ENCODE measurements at places on chromosomes 5 and 9. TPM values are rescaled to one million over a fixed set of nuclear protein-coding genes. Genes with fewer than 3 reads are reported as not detected.

DNA sequence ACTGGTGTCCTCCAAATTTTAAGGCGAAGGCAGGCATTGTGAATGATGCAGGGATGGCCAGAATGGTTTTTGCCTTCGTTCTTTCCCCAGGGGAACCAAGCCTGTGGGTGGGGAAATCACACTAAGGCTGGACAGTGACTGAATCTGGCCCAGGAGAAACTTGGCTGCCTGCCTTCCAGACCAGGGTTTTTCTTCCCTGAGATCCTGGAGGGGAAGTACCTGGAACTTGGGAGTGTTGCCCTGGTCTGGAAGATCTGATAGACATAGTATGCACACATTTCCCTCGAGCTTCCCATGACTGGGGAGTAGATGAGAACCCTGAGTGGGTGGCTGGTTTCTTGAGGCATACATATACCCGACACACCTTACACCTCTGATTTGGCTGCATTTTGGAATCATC is 664 bp upstream of the IL11RA start:
- H3K4me3 ChIP-seq = peak overlapping the region; percentile 31
- H3K27ac ChIP-seq = peak overlapping the region; percentile 62
- no peaks in the 10 kb centered on the region for H3K36me3 ChIP-seq

- no peak overlapping the region for H3K4me3 ChIP-seq
- H3K27ac ChIP-seq = no peak overlapping the region
- DNase-seq = no peak
These were observed 2.7 kb downstream of the PTGER4 start for GRCh38 chr5:40682154-40683017.

GRCh38 chr9:20315677-20316076 is 306.6 kb downstream of the MLLT3 start:
- no peaks in the 10 kb centered on the region for H3K36me3 ChIP-seq
- DNase-seq = no peak
- H3K4me3 ChIP-seq = no peak overlapping the region
- no peaks in the 10 kb centered on the region for H3K27me3 ChIP-seq
- H3K4me1 ChIP-seq = no peaks in the 10 kb centered on the region

Gene CMYA5
- 0.39 TPM for total RNA-seq

Gene LCP2
- total RNA-seq = not detected

- H3K4me3 ChIP-seq = no peak overlapping the region
- H3K27me3 ChIP-seq = no peaks in the 10 kb centered on the region
- DNase-seq = no peak
- no peaks in the 10 kb centered on the region for H3K4me1 ChIP-seq
- no peak overlapping the region for H3K27ac ChIP-seq
- H3K36me3 ChIP-seq = no peaks in the 10 kb centered on the region
These were observed 181.9 kb upstream of the TRPM3 start for GRCh38 chr9:71303351-71303750.

GRCh38 chr9:99138424-99139284 is 33.7 kb downstream of the TGFBR1 start:
- no peak overlapping the region for H3K27ac ChIP-seq
- DNase-seq = no peak
- no peaks in the 10 kb centered on the region for H3K4me1 ChIP-seq
- H3K4me3 ChIP-seq = no peak overlapping the region
- no peaks in the 10 kb centered on the region for H3K36me3 ChIP-seq

Gene CORO2A
- 18.9 TPM for total RNA-seq

DNA sequence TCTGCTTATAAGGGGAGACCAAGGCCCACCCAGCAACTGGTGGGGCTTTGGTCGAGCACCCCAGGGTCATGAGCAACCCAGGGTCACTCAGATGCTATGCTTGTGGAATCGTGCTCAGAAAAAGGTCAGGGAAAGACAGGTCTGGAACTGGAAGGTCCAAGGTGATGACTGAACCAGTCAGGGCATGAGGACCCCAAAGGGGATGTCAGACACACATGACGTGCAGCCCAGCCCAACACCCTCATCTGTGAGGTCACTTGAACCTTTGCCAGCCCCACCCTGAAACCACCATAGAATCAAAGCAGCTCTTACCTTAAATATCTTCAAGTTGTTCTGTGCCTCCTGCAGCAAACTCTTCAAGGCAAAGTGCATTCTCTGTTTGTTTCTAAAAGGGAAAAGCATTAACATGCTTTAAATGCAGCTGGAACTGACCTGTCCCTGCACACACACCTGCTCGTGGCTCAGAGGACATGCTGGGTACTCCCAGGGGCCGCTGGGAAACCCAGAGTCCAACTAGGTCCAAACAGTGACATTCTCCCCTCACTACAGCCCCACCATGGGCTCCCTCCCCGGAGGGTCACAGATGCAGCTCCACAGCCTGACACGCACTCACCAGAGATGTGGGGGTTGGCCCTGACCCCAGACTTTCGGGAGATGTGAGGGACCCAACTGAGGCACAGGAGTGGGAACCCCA is 29.4 kb downstream of the IPPK start:
- no peaks in the 10 kb centered on the region for H3K27me3 ChIP-seq
- H3K4me3 ChIP-seq = no peak overlapping the region
- H3K36me3 ChIP-seq = no peaks in the 10 kb centered on the region
- H3K4me1 ChIP-seq = no peaks in the 10 kb centered on the region
- DNase-seq = no peak

GRCh38 chr5:83404182-83404716 is 67.3 kb upstream of the VCAN start:
- no peaks in the 10 kb centered on the region for H3K4me1 ChIP-seq
- no peak overlapping the region for H3K27ac ChIP-seq
- H3K27me3 ChIP-seq = no peaks in the 10 kb centered on the region
- no peaks in the 10 kb centered on the region for H3K36me3 ChIP-seq
- H3K4me3 ChIP-seq = no peak overlapping the region
- DNase-seq = no peak

Gene CSF1R
- 5.8 TPM for total RNA-seq

GRCh38 chr5:93583439-93583767 is 381 bp downstream of the NR2F1 start:
- H3K36me3 ChIP-seq = no peaks in the 10 kb centered on the region
- H3K4me1 ChIP-seq = no peaks in the 10 kb centered on the region
- H3K27me3 ChIP-seq = 0 out of 2 replicates have a peak, but pooled peaks cover 1% of the 10 kb centered on the region
- no peak overlapping the region for H3K27ac ChIP-seq

Gene ADAMTSL1
- not detected for total RNA-seq

Gene SPINK6
- total RNA-seq = not detected

GRCh38 chr5:72451741-72452505 is 55.3 kb downstream of the ZNF366 start:
- no peak for DNase-seq
- H3K4me1 ChIP-seq = peaks cover 27% of the 10 kb centered on the region
- H3K27me3 ChIP-seq = no peaks in the 10 kb centered on the region

Gene RAB3C
- 0.05 TPM for total RNA-seq

Gene GFI1B
- total RNA-seq = 0.79 TPM

Gene FST
- total RNA-seq = 0.77 TPM

Gene C7
- not detected for total RNA-seq

All from Caco-2 (cell line).